Activated CD8-positive, alpha-beta memory T cell treated with anti-CD3 and anti-CD28 coated beads for 24 hours (primary cell): ENCODE measurements at places on chromosomes 1 and 21.
A peak's percentile ranks its signal among the peaks of the same experiment; 100 is the strongest.

DNA sequence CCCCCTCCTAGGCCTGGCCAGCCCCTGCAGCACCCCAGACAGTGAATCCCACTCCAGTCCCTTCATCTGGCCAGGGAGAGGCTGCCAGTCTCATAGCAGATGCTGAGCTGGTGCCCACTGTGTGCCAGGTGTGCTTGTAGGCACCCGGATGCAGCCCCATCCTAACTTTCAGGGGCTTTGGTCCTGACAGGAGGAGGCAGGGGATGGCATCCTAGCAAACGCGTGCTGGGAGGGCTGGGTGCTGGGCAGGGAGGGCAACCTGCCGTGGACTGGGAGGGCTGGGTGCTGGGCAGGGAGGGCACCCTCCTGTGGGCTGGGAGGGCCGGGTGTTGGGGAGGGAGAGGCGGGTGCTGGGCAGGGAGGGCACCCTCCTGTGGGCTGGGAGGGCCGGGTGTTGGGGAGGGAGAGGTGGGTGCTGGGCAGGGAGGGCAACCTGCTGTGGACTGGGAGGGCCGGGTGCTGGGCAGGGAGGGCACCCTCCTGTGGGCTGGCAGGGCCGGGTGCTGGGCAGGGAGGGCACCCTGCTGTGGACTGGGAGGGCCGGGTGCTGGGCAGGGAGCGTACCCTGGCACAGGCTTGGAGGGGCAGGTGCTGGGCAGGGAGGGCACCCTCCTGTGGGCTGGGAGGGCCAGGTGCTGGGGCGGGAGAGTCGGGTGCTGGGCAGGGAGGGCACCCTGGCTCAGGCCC is 35.3 kb downstream of the SLC19A1 start:
- no peak for DNase-seq

DNA sequence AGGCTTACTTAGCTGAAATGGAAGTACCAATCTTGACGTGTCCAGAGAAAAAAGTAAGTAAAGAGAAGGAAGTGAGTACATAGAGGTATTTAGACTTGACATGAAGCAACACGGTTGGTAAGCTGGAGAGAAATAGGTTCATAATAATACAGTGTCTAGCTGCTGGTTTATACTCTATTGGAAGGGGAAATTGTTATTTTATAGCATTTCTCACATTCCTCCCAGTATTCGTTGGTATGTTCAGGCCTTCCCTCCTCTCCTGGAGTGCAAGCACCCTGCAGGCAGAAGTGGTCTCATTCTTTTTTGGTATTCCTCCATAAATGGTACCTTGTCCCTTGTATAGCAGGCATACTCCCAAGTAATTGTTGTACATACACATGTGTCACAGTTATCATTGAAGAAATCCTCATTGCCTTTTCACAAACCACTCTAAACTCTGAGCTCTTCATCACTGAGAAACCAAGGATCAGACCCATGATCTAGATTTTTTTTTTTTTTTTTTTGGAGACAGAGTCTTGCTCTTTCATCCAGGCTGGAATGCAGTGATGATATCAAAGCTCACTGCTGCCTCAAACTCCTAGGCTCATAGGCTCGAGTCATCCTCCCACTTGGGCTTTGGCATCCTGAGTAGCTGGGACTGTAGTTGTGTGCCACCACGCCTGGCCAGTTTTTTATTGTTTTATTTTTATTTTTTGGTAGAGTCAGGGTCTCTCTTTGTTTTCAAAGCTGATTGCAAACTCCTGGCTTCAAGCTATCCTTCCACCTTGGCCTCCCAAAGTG is 9.8 kb upstream of the IPO9 start:
- no peak for DNase-seq

DNA sequence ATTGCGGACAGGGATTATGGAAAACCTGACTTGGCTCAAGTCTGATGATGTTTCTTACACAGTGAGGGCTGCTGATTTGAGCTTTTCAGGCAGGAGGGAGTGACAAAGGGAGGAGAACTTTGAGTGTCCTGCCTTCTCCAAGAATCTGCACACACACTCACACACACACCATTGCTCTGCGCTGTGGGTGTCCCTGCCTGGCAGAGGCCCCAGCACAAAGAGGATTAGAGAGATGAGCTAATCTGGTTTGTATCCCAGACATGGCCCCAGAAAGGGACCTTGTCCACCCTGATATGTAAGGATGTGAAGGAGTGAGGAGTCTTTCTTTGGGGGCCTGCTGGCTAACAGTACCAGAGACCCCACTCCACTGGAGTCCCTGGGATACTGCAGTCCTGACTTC is 5.9 kb upstream of the WNT2B start:
- DNase-seq, result no peak

- DNase-seq, result no peak
Measured at GRCh38 chr1:101073836-101074235, 48.3 kb upstream of the DPH5 start.

DNA sequence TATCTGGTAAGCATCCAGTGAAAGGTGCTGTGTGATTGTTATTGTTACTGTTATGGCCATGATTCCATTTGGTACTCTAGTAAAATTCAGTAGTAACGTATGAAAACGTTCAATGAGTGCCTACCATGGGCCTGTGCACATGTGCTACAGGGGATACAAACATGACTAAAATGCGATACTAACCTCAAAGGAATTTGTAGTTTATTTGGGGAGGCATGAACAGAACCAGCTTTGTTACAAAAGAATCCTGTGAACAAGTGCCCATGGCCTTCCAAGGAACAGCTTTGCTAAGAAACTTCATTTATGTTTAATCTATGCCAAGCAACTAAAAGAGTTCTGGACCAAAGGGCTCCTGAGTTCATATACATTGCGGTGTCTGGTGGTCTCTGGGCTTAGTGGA is 28.7 kb downstream of the PTGFR start:
- DNase-seq, result no peak

GRCh38 chr1:235011064-235011598 is 117.5 kb downstream of the TOMM20 start:
- peak; percentile 84 for DNase-seq
